ENCODE measurements at places on chromosomes 12 and 14. TPM values are rescaled to one million over a fixed set of nuclear protein-coding genes. Genes with fewer than 3 reads are reported as not detected.

DNA sequence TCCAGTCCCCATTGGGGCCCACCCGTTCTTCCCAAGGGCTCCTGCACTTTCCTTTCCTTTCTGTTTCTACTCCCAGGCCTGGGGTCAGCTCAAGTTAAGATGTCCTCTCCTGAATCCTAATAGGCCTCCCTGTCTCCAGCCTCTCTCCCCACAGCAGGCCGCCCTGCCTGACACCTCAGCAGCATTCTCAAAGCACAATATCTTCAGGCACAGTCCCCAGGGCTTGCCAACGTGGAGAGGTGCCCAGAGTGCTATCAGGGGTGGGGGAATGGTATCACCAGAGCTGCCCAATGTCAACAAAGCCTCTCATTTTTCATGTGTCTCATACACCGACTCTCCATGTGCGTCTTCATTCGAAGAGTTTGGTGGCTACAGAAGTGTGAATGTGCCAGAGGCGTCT, 123.0 kb downstream of the FOXN3 start:
- no peak for DNase-seq

GRCh38 chr14:61121355-61121787, 140.3 kb downstream of the SLC38A6 start:
- no peak for DNase-seq

- no peak for DNase-seq
Measured at GRCh38 chr14:100871234-100872186, 32.0 kb downstream of the RTL1 start.

DNA sequence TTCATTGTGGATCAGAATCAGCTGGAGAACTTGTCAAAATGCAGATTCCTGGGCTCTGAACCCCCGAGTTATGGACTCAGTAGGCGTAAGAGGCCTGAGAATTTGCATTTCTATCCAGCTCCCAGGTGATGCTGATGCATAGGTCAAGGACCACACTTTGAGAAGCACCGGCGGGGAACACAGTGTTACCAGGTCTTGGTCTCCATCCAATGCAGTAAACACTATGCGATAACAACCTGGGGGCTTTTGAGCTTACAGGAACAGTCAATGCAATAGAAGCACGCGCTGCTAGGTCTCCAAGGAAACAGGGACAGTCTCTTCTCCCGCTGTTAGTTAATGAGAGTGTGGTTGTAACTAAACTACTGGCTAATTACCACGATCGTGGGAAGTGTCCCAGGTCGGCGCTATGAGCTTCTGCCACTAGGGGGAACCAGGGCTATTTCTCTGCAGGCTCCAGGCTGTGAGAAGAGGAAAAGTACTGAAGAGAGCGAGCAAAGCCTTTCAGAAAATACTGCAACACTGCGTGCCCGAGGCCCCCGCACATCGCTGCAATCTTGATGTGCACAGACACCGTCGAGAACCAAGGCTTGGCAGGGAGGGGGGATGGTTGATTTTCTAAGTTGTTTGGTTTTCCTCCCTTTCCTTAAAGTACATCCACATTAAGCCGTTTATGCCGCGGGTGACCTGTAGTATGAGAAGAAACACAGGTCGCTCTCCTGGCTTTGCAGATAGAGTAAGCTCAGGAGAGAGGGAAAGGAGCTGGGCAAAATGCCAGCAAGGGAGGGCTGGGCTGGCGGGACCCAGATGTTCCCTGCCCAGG, 52.0 kb upstream of the KCNA1 start:
- peak; percentile 6 for DNase-seq

- DNase-seq, result no peak
Measured at GRCh38 chr12:45276154-45276755, 60.4 kb downstream of the ANO6 start.

The LBHD2 gene
- total RNA-seq, result not detected

DNA sequence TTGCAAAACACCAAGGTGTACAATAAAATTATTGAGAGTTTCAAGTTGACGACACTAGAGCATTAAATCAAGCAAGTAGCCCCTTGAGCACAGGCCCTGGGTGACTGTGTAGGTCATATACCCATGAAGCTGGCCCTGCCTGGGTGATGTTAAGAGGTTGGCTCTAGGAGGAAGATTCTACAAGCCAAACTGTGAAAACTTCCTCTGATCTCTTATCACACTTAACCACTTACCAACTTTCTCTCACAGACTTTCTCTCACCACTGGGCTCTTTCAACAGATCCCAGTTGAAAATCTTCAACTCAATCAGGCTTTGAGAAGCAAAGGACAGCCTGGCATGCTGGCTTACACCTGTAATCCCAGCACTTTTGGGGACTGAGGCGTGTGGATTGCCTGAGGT, 186.9 kb upstream of the BTG1 start:
- DNase-seq, result no peak

The ALDH1L2 gene
- 17.5 TPM for total RNA-seq

- DNase-seq, result no peak
Measured at GRCh38 chr12:83065562-83065961, 378.9 kb downstream of the TMTC2 start.

The RNASE3 gene
- not detected for total RNA-seq

The FIGNL2 gene
- not detected for total RNA-seq

The PPM1H gene
- total RNA-seq, result not detected

GRCh38 chr14:72528059-72528862, 365.6 kb downstream of the DPF3 start:
- peak; percentile 21 for DNase-seq

The EFCAB11 gene
- 14.0 TPM for total RNA-seq

DNA sequence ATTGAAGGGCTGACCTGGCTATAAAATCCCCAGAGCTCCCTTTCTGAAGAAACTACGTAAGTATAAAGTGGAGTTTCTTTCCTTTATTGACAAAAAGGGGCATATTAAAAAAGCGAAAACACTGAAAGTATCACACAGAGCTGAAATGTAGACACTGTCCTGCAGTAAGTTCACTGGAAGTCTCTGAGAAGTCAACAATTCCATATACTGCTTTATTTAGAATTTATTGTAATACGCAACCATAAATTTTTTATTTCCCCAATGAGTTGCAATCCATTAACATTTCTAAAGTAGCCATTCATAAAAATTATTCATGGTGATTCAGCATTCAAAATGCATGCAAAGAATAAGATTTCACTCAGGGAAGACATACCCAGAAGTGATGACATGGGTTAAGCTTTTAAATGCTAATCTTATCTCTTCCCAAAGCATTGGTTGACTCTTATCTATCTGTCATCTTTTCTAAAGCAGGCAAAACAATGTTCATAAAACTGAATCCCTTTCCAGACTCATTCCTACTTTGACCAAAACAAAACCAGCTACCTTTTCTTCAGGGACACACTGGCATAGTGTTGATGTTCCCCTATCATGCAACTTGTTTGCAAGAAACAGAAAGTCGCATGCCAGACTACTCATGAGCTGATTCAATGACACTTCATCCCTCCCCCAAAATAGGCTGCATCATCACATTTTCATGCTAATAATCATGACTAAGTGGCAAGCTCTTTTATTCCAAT, 17.3 kb downstream of the KITLG start:
- peak; percentile 64 for DNase-seq

- DNase-seq, result no peak
Measured at GRCh38 chr14:55805250-55805649, 225.2 kb downstream of the KTN1 start.

DNA sequence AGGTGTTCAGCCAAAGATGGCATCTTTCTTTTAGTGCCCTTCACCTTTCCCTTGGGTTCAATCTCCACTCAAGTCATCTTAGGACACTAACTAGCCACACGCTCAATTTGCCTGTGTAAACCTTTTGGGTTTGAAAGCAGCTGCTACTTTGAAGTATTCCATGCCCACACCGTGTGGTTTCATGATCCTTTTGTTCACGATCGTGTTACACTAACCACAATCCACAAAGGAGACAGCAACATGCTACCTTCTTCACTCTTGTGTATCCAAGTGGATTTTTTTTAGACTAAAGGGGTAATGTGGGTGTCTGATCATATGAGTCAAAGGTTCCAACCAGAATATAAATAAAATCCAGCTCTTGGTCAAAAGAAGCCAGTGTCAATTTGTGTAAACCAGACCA, 122.7 kb upstream of the FAR2 start:
- DNase-seq, result no peak

The ST8SIA1 gene
- 0.46 TPM for total RNA-seq

- no peak for DNase-seq
Measured at GRCh38 chr14:99359906-99360305, 87.9 kb upstream of the BCL11B start.

DNA sequence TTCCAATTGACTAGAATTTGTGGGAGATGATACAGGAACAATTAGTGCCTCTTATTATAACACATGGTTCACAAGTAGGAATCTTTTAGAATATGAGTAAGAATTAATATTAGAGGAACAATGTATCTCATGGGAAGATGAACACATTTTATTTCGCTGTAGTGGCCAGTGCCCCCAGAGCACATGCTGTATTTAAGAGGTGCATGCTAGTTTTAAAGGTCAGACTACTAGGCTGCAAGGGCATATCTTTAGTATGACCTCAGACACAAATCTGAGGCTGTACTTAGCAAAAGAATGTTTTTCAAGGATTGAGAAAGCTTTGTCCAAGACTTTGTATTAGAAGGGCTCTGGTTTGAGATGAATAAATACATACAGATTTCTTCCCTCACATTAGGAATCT, 586.9 kb downstream of the CCER1 start:
- no peak for DNase-seq

GRCh38 chr14:78010688-78011087, 159.5 kb upstream of the NRXN3 start:
- DNase-seq, result peak; percentile 89

The CLSTN3 gene
- 5.7 TPM for total RNA-seq

The C14orf132 gene
- 0.35 TPM for total RNA-seq

DNA sequence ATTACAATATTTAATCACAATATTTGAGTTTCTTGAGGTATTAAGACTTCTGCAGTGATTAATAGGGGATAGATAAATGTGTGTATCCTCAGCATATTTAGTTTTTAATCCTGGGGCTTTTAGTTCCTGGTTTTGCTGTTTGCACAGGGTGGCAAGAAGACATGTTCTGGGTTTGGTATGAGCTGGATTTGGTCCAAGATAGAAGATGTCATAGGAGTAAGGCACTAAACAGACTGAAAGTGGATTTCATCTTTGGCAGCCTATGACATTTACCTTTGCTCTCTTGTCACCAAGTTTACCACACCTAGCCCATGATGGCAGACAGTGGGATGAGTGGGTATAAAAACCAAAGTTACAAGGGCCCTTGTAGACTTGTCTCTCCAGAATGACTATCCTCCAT, 168.2 kb downstream of the LRRK2 start:
- DNase-seq, result no peak

DNA sequence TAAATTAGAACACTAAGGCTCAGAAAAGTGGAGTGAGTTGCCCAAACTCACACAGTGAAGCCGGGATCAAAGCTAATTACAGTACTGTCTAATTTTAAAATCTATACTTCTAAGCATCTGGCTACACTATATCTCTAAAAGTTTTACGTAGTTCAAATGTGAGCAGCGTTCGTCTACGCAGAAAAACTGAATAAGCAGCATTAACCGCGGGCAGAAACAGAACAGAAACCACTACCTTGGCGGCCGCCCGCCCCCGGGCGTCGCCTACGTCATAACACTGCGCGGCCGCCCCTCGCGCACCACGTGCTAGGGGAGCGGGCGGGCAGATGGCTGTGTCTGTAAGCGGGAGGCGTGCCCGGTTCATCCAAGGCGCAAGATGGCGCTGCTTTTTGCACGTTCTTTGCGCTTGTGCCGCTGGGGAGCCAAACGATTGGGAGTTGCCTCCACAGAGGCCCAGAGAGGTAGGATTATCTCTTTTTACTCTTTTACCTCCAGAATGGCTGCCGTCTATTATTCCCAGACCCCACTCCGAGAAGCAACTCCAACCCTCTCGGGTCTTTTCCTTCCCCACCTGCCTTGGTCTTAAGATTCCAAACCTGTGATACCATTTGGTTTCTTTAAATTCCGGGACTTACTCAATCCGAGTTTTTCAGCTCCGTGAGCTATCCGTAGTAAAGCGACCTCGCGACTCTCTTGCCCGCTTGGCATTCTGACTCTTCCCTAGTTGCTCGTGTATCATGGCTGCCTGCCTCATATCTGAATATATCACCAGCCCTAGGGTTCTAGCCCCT, at the start of gene SPRYD4:
Gene SPRYD4 (plus strand): TSS at position 363 of the 791 bp plus-strand sequence. CDS start 14 bp downstream, at position 377.
- DNase-seq, result peak; percentile 79

The MANSC4 gene
- 0.25 TPM for total RNA-seq

GRCh38 chr14:52325126-52325525, 11.0 kb downstream of the PTGER2 start:
- DNase-seq, result no peak

The MYL2 gene
- total RNA-seq, result not detected

- DNase-seq, result peak; percentile 20
Measured at GRCh38 chr14:83559721-83560120, 1970.2 kb upstream of the FLRT2 start.

The OTX2 gene
- total RNA-seq, result not detected

GRCh38 chr14:54567639-54568561, 972 bp downstream of the SAMD4A start:
- DNase-seq, result peak; percentile 40

The SERPINA10 gene
- not detected for total RNA-seq

- DNase-seq, result peak; percentile 57
Measured at GRCh38 chr14:55701638-55702037, 121.6 kb downstream of the KTN1 start.

The KLRG1 gene
- 0.32 TPM for total RNA-seq

The SMOC1 gene
- total RNA-seq, result 49.3 TPM

The SSTR1 gene
- not detected for total RNA-seq

Data from foreskin keratinocyte (primary cell).